ENCODE measurements at places on chromosomes 11 and 22.

DNA sequence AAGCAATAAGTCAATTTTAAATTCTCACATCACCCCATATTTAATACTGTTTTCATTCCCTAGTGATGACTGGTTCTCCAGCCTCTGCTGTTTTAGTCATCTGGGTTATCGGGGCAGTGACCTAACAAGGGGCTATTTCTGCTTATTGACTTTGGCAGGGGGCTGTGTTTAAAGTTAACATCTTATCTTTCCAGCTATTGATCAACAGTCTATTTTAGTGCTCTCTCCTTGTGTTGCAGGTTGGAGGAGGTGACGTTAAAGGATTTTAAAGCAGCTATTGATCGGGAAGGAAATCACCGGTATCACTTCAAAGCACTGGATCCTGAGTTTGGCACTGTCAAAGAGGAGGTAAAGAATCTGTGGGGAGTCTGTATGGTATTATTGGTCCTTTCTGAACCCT lies 7.7 kb upstream of the DLAT start:
- no peak for DNase-seq

- no peak for DNase-seq
These were observed 685.8 kb upstream of the API5 start for GRCh38 chr11:42625757-42626665.

DNA sequence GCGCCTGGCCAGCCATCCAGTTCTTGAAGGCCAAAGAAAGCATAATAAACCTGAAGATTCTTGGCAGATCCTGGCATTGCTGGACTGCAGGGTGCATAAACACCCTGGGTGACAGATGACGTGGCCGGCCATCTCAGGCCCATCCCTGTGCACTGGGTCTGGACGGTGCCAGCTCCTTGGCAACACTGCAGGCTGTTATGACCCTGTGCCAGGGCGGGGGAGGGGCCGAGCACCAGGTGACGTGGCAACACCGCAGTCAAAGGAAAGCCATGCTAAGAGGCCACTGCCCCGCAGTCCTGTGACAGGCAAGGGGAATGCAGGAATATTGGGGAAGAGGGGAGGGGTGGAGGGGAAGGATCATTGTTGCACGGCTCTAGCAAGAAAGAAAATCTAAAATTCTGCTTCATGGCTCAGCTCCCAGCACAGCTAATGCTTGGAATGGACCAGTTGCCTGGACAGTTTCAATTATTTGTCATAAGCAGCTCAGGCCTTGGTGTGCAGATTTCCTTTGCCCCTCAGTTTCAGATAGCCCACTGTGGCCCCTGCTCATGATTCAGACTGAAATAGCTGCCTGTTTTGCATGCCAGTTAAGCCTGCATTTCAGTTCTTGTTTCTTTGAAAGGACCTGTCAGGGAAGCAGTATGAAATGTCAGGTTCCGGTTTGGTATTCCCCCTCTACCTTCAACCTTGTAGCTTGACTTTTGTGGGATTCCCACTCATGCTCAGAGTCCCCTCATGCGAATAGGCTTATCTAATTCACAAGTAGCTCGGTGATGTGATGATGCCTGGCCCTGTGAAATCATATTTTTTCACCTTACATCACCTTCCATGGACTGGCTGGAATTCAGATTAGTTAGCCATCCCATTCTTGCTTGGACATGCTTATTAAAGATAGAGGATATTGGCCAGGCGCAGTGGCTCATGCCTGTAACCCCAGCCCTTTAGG lies 29.7 kb upstream of the DDX6 start:
- DNase-seq: no peak

DNA sequence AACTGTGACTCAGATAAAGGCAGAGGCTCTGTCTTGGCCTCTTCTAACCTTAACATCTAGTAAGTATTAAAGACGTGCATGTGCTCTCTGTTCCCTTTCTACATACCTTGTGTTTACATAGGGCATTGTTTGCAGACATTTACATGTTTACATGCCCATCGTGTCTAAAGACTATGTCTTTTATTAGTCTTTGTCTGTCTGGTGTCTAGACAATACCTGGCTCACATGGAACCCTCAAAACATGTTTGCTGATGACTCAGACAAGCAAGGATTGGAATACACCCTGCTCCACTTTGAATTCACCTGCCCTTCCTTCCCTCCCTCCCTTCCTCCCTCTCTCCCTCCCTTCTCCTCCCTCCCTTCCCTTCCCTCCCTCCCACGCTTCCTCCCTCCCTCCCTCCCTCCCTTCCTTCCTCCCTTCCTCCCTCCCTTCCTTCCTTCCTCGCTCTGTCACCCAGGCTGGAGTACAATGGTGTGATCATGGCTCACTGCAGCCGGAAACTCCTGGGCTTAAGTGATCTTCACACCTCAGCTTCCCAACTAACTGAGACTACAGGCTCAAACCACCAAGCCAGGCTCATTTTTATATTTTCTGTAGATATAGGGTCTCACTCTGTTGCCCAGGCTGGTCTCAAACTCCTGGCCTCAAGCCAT lies 23.7 kb upstream of the SORL1-AS1 start:
- no peak for DNase-seq

DNA sequence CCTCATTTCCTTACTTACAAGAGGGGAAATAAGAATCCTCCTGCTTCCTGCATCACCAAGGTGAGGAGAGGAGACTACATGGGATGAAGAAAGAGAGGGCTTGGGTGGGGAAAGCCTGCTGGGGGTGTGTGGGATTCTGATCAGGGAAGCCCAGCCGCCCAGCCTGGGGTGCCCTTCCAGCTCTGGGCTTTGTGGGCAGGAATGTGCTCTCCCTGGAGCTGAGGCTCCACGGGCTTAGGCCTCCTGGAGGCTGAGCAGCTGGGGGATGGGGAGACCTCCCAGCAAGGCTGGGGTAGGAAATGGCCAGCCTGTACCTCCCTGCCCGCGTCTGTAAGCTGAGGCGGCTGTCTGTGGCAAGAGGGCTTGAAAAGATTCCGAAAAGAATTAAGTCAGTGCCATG lies 206.1 kb downstream of the GRIK4 start:
- DNase-seq: no peak

DNA sequence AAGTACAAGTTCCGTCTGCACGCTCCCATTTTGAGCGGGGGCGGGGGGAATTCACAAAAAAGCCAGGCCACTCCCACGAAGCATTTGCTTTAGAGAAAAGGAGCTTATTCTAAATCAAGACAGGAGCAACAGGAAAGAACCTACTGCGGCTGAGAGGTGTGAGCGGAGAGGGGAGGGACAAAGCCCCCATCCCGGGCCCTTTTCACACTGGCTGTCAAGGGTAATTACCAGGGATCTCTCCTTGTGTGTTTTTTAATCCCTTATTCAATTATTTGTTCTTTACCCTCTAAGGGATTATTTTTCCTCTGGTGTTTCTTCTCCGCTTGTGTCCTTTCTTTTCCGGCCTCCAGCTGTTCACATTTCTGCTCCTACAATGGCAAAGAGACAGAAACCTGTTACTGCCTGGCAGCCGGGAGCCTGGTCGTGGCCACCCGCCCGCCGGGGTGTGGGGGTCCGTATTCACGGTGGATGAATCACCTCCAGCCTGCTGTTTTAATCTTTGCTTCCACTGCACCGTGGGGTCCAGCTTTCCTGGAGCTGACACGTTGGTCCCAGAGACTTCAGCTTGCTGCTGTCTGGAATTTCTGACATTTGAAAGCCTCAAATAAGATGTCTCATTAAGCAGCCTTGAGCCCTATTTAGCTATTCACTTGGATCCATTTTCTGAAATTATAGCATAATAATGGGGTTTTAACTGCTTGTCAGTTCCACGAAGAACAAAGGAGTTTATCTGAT lies 61.4 kb upstream of the FADD start:
- no peak for DNase-seq

DNA sequence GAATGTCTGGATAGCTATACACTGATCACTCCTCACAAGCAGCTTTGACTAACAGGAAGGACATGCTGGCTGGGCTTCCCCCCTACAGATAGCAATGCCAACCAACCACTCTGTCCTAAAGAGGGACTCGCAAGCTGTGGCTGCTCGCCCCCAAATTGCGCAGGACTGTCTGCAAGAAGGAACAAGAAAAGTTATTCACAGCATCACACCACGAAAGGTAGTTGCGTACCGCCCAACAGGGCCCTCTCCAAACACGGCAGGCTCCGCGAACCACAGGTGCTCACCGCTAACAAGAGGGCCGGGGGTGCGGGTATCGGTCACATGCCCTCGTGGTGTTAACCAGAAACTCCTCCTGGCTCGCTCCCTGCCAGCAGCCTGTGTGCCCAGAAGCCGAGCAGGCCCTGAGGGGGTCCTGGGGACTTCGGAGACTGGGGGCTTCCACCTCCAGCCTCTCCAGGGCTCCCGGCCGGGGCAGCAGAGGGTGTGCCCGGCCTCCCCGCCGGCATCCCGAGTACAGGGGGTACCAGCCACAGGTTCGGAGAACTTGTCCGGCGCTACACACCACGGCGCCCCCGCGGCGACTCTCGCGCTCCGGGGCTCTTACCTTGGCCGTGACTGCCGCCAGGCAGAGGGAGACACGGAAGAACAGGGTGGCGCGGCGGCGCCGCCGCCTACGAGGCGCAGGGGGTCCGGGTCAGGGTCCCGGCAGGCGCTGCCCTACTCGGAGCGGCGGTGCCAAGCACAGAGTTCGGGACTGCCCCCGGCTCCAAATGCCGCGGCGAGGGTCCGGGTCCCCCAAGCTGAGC lies 682 bp downstream of the LARGE1 start:
- no peak for DNase-seq

DNA sequence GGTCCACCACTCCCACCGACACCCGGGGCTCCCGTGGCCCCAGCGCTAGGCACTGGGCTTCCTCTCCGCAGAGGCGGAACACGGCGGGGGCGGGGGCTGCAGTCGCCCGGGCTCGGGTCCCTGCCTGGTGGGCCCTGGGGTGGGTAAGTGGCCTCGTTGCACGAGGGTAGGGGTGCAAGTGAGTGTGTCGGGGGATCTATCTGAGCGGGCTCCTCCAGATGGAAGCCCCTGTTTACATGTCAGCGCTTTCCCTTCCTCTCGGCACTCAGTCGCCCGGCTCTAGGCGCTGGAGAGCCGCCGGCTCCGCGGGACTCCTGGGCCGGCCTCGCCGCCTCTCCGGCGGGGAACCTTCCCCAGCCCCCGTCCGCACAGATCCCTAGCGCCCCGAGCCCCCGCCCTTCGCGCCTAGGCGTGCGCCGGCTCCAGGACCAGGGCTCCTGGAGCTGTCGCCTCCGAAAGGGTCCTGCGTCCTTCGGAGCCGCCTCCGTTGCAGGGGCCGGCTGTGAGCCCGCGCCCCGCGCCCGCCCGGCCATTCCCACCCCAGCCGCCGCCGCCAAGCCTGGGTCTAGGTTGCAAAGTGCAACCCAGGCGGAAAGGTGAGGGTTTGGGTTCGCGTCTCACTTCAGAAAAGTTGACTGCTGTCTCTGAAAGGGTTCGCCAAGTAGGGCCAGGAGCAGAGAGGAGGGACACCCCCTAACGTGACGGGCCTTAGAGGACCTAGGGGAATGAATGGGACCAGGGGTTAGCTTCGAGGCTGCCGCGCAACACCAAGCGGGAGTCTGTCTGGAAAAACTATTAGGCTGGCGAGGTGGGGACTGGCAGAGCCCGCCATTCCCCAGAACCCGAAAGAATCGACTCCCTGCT lies 978 bp downstream of the FLI1 start:
- peak; percentile 19 for DNase-seq

- no peak for DNase-seq
These were observed 25.1 kb upstream of the SMIM38 start for GRCh38 chr11:69130654-69131053.

DNA sequence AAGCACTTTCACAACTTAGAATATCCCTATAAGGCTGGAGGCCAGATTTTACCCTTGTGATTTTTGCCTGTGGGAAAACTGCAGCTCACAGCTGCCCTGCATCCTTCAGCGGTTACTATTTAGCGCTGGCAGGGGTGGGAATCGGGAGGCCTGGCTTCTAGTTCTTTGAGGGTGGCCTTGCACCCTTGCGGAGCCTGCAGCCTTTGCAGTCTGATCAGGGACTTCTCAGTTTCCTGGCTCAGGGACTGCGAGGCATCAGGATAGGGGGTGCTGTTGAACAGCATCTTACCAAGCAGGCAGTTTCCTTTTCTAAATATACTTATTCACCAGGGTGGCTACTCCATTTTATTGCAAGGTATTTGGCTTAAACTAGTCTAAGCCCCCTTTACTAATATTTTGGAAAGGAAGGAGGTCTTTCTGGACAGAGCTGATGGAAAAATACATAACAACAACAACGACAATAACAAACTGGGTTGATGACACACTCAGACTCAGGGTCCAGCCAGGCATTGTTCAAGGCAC lies 2.9 kb upstream of the APOA1 start:
- DNase-seq: peak; percentile 5

- no peak for DNase-seq
These were observed 19.6 kb downstream of the NF2 start for GRCh38 chr22:29623059-29623458.

- DNase-seq: no peak
These were observed 19.7 kb downstream of the CTR9 start for GRCh38 chr11:10770626-10771254.
